ENCODE measurements at places on chromosomes 4 and X.

DNA sequence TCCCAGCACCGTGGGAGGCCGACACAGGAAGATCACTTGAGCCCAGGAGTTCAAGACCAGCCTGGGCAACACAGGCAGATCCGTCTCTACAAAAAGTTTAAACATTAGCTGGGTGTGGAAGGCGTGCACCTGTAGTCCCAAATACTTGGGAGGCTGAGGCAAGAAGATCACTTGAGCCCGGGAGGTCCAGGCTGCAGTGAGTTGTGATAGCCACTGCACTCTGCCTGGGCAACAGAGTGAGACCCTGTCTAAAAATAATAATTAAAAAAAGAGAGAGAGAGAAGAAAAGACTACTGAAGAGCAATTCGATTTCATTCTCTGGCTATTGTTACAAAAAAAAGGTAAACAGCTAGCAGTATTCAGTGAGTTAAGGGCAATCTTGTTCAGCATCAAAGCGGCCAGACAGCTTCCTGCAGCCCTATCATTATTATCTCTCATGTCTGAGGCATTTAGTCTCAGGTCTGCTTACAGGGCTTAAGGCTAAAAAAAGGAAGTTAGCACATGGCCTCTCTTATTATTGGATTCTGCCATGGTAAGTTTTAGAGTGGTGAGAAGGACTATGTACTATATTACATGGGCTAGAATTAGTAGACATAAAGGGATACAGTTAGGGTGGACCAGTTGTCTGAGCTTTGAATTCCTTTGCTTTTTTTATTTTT is 37.9 kb downstream of the ARHGEF6 start:
- H3K36me3 ChIP-seq, result no peaks in the 10 kb centered on the region
- no peak for DNase-seq
- H3K27me3 ChIP-seq, result no peaks in the 10 kb centered on the region
- no peak overlapping the region for H3K4me3 ChIP-seq
- no peaks in the 10 kb centered on the region for H3K4me1 ChIP-seq

DNA sequence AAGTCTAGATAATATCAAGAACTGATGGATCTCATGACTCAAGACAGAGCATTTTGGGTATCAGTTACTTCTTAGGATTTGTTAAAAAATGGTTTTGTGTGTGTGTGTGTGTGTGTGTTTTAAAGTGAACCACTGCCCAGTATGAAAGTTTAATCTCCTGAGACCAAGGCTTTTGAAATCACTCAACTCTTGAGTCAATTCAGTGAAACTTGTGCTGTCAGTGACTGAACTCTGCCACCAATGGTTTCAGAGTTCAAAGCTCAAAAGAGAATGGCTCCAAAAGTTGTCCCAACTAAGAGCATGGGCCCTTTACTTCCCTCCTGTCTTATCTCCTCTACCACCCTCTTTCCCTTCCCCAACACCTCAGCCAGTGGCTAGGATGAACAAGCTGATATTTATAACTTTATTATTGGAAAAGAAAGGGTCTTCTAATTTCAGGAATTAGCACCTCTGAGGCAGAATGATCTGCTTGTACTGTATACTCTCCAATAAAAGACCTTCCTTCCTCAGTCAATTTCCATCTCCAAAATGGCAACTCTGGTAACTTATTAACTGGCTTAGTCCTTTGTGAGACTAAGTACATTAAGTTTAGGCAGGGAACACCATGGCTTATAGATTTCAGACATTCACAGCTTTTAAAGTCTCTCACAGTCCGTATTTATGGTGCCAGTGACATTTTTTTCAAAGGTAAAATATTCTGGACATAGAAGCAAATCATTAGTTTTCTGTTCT is 152.2 kb downstream of the REPS2 start:
- no peak for DNase-seq
- no peak overlapping the region for H3K27ac ChIP-seq
- H3K27me3 ChIP-seq, result no peaks in the 10 kb centered on the region
- no peaks in the 10 kb centered on the region for H3K36me3 ChIP-seq
- H3K4me3 ChIP-seq, result no peak overlapping the region
- no peaks in the 10 kb centered on the region for H3K4me1 ChIP-seq

- no peaks in the 10 kb centered on the region for H3K36me3 ChIP-seq
- H3K27ac ChIP-seq, result no peak overlapping the region
- DNase-seq, result no peak
- H3K4me1 ChIP-seq, result peaks cover under 1% of the 10 kb centered on the region
- H3K27me3 ChIP-seq, result no peaks in the 10 kb centered on the region
Measured at GRCh38 chr4:101417046-101417445, 69.7 kb upstream of the PPP3CA start.

- no peaks in the 10 kb centered on the region for H3K36me3 ChIP-seq
- no peak overlapping the region for H3K27ac ChIP-seq
- DNase-seq, result no peak
- H3K27me3 ChIP-seq, result no peaks in the 10 kb centered on the region
- H3K4me3 ChIP-seq, result no peak overlapping the region
Measured at GRCh38 chr4:28317221-28317620, 1456.6 kb downstream of the STIM2 start.

DNA sequence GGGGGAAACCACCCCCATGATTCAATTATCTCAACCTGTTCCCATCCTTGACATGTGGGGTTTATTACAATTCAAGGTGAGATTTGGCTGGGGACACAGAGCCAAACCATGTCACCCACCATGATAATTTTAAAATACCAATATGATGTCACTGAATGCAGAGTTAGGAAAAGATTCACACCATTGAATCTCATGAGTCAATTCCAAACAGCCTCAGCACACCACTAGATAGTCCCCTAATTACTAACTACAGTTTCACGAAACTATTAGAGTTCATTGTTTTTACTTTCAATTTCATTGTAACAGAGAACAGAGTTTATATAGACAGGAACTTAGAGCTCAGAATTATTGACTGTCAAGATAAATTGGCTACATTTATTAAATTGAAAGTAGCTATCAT is 410.2 kb downstream of the FAM47A start:
- H3K27me3 ChIP-seq, result no peaks in the 10 kb centered on the region

DNA sequence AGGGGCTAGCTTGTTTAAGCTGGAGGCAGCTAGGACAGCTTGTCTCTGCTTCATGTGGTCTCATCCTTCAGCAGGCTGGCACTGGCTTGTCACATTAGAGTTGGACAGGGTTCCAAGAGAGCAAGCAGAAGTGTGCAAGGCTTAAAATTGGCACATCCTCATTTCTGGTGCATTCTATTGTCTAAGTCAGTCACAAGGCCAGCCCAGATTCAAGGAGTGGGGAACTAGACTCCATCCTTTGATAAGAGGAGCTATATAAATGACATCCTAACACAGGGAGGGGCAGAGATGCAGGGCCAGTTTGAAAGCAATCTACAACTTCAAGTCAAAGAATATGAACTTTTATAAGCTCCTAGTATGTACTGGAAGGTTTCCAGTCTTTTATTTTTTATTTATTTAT is 313.2 kb downstream of the PTTG2 start:
- peaks cover 11% of the 10 kb centered on the region for H3K4me1 ChIP-seq
- H3K27ac ChIP-seq, result no peak overlapping the region
- H3K36me3 ChIP-seq, result no peaks in the 10 kb centered on the region

- no peak overlapping the region for H3K27ac ChIP-seq
- DNase-seq, result no peak
- no peaks in the 10 kb centered on the region for H3K27me3 ChIP-seq
- no peak overlapping the region for H3K4me3 ChIP-seq
- no peaks in the 10 kb centered on the region for H3K4me1 ChIP-seq
Measured at GRCh38 chrX:50814701-50815100, 707 bp upstream of the SHROOM4 start.

DNA sequence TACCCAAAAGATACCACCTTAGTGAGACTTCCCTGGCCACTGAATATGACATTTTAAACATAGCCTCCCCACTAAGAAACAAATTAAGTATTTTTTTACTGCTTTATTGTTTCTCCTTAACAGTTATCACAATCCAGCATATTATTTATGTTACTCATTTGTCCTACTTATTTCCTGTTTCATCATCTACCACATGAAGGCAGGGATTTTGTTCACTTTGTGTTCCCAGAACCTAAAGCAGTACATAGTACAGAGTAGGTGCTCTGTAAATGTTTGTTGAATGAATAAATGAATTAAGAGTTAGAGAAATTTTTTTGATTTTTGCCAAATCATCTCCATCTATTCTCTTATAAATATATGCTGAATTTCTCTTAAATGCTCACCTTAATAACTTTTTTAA is 318.4 kb upstream of the GIMD1 start:
- no peaks in the 10 kb centered on the region for H3K36me3 ChIP-seq
- no peak overlapping the region for H3K4me3 ChIP-seq
- no peak for DNase-seq

DNA sequence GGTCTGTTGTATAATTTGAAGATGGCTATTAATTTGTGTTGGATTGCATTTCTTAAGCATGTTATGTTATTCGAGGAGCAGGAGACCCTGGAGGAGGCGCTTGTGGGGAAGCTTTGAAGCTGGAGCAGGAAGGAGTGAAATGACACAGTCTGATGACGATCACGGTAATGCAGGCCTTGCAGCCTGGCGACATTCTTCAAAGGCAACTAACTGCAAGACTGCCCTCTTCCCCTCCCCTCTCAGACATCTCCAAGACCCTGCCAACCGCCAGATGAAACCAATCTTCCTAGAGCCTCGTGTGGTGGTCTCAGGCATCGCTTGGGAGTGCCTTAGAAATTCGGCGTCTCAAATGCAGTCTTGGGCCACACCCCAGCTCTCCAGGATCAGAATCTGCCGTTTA is 16.1 kb downstream of the CLCN4 start:
- H3K4me1 ChIP-seq, result peaks cover 7% of the 10 kb centered on the region
- no peak overlapping the region for H3K27ac ChIP-seq
- no peaks in the 10 kb centered on the region for H3K27me3 ChIP-seq
- no peak for DNase-seq
- H3K4me3 ChIP-seq, result no peak overlapping the region

GRCh38 chr4:73964862-73965611 is 16.8 kb downstream of the PF4 start:
- no peaks in the 10 kb centered on the region for H3K36me3 ChIP-seq
- H3K27me3 ChIP-seq, result no peaks in the 10 kb centered on the region
- no peak overlapping the region for H3K27ac ChIP-seq
- no peaks in the 10 kb centered on the region for H3K4me1 ChIP-seq
- no peak for DNase-seq

DNA sequence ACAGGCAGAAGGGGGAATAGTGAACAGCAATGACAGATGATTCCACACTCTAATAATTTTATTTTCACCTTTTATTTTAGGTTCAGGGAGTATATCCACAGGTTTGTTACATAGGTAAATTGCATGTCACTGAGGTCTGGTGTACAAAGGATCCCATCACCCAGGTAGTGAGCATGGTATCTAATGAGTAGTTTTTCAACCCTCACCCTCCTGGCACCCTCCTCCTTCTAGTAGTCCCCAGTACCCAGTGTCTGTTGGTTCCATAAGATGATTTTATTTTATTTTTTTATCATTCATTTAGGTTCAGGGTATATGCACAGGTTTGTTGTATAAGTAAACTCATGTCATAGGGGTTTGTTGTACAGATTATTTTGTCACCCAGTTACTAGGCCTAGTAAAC is 58.6 kb upstream of the UGT8 start:
- no peaks in the 10 kb centered on the region for H3K27me3 ChIP-seq
- no peak for DNase-seq
- no peak overlapping the region for H3K27ac ChIP-seq
- H3K36me3 ChIP-seq, result no peaks in the 10 kb centered on the region
- no peak overlapping the region for H3K4me3 ChIP-seq

- no peak overlapping the region for H3K4me3 ChIP-seq
- H3K4me1 ChIP-seq, result no peaks in the 10 kb centered on the region
- no peak overlapping the region for H3K27ac ChIP-seq
- H3K36me3 ChIP-seq, result no peaks in the 10 kb centered on the region
- H3K27me3 ChIP-seq, result no peaks in the 10 kb centered on the region
Measured at GRCh38 chr4:76511947-76512346, 76.9 kb downstream of the SHROOM3 start.

DNA sequence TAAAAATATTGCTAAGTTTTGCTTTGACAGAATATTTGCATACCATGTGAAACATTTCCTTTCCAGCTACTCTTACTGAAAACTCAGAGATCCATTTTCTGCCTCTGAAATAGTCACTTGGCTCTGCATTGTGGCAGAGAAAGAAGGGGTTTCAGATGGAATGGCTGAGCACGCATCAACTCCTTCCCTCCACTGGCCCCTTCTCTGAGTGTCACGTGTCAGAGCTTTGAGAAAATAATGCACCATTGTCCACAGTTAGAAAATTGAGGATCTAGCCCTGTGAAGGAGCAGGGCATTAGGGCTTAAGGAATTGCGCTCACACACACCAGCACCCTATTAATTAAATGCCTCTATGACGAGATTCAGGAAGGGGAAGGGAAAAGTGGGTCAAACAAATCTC is 78.8 kb upstream of the FAT4 start:
- DNase-seq, result no peak
- H3K27ac ChIP-seq, result no peak overlapping the region
- H3K4me1 ChIP-seq, result no peaks in the 10 kb centered on the region
- no peaks in the 10 kb centered on the region for H3K27me3 ChIP-seq

DNA sequence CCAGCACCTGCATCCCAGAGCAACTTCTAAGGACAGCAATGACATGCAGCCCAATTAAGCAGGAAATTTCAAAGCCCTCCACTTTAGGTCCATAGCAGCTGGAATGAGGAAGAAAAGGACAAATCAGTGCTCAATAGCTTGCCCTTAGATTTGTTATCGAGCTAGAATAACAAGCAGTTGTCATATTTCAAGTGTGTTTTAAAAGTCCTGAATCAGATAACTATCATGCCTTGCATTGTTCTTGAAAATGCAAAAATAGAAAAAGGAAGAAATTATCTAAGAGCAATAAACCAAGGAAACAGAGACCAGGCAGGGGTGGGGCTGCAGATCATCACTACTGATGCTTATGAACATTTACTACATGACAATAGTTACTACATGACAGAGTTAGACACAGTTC is 43.9 kb upstream of the KLF3 start:
- H3K27ac ChIP-seq, result peak overlapping the region; percentile 41
- H3K27me3 ChIP-seq, result no peaks in the 10 kb centered on the region
- H3K4me1 ChIP-seq, result peaks cover 23% of the 10 kb centered on the region
- no peaks in the 10 kb centered on the region for H3K36me3 ChIP-seq

- peaks cover 32% of the 10 kb centered on the region for H3K4me1 ChIP-seq
- no peak overlapping the region for H3K4me3 ChIP-seq
- no peak for DNase-seq
- H3K27ac ChIP-seq, result peak overlapping the region; percentile 85
Measured at GRCh38 chr4:24594887-24595286, 10.5 kb upstream of the DHX15 start.

GRCh38 chr4:152880263-152880662 is 55.9 kb upstream of the FHDC1 start:
- H3K4me1 ChIP-seq, result no peaks in the 10 kb centered on the region
- H3K27ac ChIP-seq, result no peak overlapping the region
- peaks cover 19% of the 10 kb centered on the region for H3K36me3 ChIP-seq
- H3K4me3 ChIP-seq, result no peak overlapping the region
- no peaks in the 10 kb centered on the region for H3K27me3 ChIP-seq

GRCh38 chr4:78779280-78779679 is 3.1 kb downstream of the BMP2K start:
- no peak overlapping the region for H3K27ac ChIP-seq
- H3K27me3 ChIP-seq, result no peaks in the 10 kb centered on the region
- no peak overlapping the region for H3K4me3 ChIP-seq
- DNase-seq, result no peak
- no peaks in the 10 kb centered on the region for H3K36me3 ChIP-seq

GRCh38 chrX:10397349-10397748 is 223.0 kb downstream of the MID1 start:
- H3K36me3 ChIP-seq, result no peaks in the 10 kb centered on the region
- no peak for DNase-seq
- no peaks in the 10 kb centered on the region for H3K4me1 ChIP-seq
- no peak overlapping the region for H3K4me3 ChIP-seq
